Stimulated activated CD8-positive, alpha-beta memory T cell treated with anti-CD3 and anti-CD28 coated beads, Interleukin-7, amount 100 ng/mL, for 1 hour (primary cell): ENCODE measurements at places on chromosomes 1 and 21.

- DNase-seq: no peak
Observed at GRCh38 chr21:37195059-37195458, 72.1 kb downstream of the VPS26C start.

DNA sequence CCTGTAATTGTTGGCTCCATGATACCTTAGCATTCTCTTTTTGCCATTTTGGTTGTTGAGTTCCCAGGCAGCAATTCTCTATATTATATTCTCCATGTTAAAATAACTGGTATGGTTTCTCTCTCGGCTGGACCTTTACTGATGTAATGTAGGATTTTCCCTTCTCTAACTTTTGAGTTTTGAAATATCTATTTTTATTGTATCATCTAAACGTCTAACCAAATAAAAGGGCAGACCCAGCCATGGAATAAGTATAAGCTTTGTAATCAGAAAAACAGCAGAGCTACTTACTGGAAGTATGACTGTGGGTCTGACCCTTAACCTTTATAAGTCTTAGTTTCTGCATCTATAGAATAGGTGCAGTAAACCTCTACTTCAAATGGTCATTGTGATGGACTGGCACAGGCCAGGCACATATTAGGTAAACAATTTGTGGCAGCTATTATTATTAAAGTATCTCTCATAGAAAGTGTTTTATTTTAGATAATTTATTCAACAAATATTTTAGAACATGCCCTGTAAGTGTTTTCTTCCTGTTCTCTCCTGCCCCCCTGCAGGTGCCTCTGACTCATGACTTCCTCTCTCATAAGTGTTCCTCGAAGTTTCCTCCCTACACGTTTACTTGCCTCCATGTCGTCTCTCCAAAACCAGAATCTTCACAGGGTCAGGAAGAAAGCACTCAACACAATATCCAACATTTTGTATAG lies 224.9 kb upstream of the FGGY start:
- no peak for DNase-seq

DNA sequence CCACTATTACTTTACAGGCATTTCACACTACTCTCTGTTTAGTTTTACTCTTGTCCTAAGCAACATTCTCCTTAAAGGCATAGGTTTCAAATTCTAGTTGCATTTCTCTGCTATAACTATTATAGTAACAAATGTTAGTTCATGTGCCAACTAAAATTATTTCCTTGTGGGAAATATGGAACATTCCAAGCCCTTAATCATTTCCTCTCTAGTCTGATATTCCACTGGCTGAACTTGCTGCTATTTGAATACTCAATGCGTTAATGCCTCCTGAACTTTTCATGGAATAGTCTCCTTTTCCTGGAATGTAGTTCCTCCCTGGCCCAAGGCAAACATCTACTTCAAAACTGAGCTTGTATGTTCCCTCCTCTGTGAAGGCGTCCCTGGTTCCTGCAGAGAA lies 19.3 kb upstream of the TBX19 start:
- no peak for DNase-seq

- no peak for DNase-seq
Observed at GRCh38 chr1:52127181-52128180, 14.4 kb upstream of the ZFYVE9 start.

GRCh38 chr1:178048426-178048825 lies 45.5 kb upstream of the RASAL2 start:
- no peak for DNase-seq

- no peak for DNase-seq
Observed at GRCh38 chr21:31184876-31185275, 146.6 kb upstream of the KRTAP19-8 start.

GRCh38 chr1:100921110-100921706 lies 25.3 kb downstream of the SLC30A7 start:
- DNase-seq: no peak

DNA sequence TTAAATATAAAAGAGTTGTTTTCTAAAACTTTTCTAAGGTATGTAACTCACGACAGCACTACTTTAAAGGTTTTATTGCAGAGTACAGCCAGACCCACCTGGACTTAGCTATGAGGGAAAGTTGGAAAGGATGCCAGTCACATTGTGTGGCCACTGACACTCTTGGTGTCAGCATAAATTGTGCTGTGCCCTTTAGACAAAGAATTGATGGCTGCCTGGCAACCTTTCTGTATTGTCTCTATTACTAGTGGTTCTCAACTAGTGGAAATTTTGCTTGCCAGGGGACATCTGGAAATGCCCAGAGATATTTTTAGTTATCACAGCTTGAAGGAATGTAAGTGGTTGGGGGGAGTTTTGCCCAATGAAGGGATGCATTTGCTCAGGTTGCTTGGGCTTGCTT lies 117.5 kb upstream of the APP start:
- DNase-seq: no peak

DNA sequence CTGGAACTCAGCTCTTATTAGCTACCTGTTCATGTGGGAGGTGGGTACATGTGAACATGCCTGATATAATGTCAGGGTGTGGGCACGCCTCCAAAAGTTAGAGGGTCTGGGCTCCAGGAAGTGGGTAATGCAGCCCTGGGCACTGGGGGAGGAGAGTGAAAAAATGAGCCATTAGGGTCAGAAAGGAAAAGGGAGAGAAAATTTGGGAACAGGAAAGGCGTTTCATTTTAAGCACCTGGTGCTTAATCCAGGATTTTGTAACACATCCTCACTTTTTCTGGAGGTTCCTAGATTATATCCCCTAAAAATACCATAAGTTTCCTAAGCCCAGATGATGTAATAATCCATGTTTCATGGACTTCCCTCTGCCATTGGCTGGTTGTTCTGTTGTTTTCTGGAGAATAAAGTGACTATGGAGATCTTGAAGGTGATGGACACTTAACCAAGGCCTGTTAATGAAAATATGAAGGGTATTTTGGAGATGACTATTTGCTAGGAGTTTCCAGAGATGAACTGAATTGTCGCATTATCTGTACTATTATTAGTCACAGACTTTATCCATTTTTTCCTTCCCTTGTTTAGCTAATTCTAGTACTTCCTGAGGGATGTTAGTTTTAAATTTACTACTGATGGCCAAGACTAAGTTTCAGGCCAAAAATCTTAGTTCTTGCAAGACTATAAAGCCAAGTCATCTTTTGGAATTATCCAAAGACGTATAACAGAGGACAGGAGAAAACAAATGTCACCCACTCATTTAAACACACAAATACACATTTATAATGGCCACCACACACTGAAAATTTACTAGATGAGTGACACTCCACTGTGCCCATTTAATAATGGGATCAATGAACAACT lies 24.4 kb upstream of the TARBP1 start:
- no peak for DNase-seq

DNA sequence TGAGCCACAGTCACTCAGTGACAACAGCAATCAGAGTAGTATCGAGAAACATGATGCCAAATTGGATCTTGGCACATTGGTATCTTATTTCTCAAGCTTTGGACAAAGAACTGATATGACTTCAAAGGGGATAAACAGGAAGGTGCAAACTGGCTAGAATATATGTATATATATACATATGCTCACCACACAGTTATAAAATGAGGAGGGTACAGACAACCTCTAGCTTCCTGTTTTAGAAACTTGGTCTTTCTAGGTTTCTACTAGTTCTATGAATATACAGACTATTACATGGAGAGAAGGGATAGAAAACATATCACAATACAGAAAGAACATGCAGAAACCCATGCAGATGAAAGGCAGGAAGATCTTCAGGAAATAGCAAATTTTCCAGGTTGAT lies 292.1 kb upstream of the SNX7 start:
- no peak for DNase-seq

GRCh38 chr21:26135520-26135919 lies 35.0 kb downstream of the APP start:
- no peak for DNase-seq

DNA sequence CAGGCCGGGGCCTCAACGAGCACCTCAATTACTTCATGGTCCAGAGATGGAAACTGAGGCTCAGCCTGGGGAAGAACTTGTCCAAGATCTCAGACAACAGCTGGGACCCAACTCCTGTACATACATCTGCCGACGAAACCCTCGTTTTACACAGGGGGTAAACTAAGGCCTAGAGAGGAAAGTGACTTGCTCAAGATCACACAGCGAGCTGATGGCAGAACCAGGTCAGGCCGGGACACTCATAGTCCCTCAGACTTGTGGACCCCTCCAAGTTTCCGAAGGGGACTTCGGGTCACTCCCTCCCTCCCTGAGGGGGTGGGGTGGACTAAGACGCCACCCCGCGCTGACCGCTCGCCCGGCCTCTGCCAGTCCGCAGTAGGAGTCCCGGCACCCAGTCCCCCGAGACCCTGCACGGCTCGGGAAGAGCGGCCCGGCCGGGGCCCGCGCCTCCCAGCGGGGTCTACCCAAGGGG lies 430 bp downstream of the WASF2 start:
- DNase-seq: no peak

- no peak for DNase-seq
Observed at GRCh38 chr1:6448749-6449631, 17.0 kb downstream of the TNFRSF25 start.

GRCh38 chr1:226702318-226702956 lies 36.6 kb downstream of the ITPKB start:
- DNase-seq: no peak

GRCh38 chr1:23159963-23160877 lies 8.4 kb downstream of the LUZP1 start:
- DNase-seq: no peak

GRCh38 chr1:1407636-1408318 lies 684 bp upstream of the MRPL20 start:
- no peak for DNase-seq

DNA sequence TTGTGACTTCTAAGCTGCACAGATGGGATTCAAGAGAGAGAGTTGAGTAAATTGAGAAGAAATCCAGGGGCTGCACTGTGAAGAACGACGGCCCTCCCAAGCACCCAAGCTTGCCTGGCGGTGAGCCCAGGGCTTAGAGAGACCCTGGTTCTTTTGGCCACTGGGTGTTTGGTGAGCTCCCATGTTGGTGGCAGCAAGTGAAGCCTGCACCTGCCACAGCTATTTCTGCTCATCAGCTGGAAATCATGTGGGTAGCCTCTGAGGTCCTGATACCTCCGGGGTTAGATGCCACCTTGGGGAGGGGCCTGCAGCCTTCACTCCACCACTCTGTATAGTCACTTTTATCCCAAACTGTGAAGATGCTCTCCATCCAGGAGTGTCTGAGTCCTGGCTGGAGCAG lies 6.2 kb upstream of the BTG2 start:
- no peak for DNase-seq

- DNase-seq: no peak
Observed at GRCh38 chr1:234843946-234844345, 234.0 kb upstream of the IRF2BP2 start.

- DNase-seq: no peak
Observed at GRCh38 chr1:109721042-109721441, 9.0 kb downstream of the GSTM5 start.

- no peak for DNase-seq
Observed at GRCh38 chr1:186304982-186305949, 69.8 kb downstream of the TPR start.

GRCh38 chr21:18477043-18477442 lies 73.5 kb upstream of the TMPRSS15 start:
- no peak for DNase-seq

- no peak for DNase-seq
Observed at GRCh38 chr1:33456502-33456886, 16.0 kb upstream of the ZSCAN20 start.

DNA sequence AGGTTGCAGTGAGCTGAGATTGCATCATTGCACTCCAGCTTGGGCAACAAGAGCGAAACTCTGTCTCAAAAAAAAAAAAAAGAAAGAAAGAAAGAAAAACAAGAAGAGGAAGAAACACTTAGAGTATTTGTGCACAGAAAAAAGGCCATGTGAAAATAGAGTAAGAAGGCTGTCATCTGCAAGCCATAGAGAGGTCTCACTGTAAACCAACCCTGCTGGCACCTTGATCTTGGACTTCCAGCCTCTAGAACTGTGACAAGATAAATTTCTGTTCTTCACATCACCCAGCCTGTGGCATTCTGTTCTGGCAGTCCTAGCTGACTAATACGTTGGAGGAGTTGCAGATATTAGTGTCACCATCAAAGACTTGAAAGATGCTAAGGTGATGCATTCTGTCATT lies 12.1 kb upstream of the ZDHHC18 start:
- no peak for DNase-seq

- DNase-seq: peak; percentile 9
Observed at GRCh38 chr1:201085902-201086735, 26.1 kb downstream of the CACNA1S start.

- DNase-seq: no peak
Observed at GRCh38 chr1:241802863-241803262, 45.1 kb upstream of the EXO1 start.

GRCh38 chr1:1206376-1206965 lies at the start of gene TNFRSF18:
Gene TNFRSF18, minus strand, starts transcription at chr1:1206592. Its CDS starts 21 bp downstream, at chr1:1206571.
- DNase-seq: no peak
